Myometrial cell (primary cell): ENCODE measurements at places on chromosomes 13 and 19. TPM values are rescaled to one million over a fixed set of nuclear protein-coding genes. Genes with fewer than 3 reads are reported as not detected.

Gene APLP1
- total RNA-seq, result 18.4 and 45.8 TPM in 2 replicates

Gene ZNF154
- total RNA-seq, result not detected in 2 replicates

Gene SLC25A41
- not detected in 2 replicates for total RNA-seq

Gene ZNF814
- total RNA-seq, result 0.71 and 1.4 TPM in 2 replicates

Gene TMED1
- 76.4 and 84.9 TPM in 2 replicates for total RNA-seq

Gene ETV2
- 1.4 TPM in 1 of 2 replicates, not detected in the other for total RNA-seq

Gene SIGLEC9
- 1.1 TPM in 1 of 2 replicates, not detected in the other for total RNA-seq

Gene PCDH17
- not detected in 2 replicates for total RNA-seq

Gene TMEM150B
- total RNA-seq, result not detected in 2 replicates

Gene LILRA1
- not detected in 2 replicates for total RNA-seq

Gene LENG8
- total RNA-seq, result 28.2 and 43.0 TPM in 2 replicates

Gene OVOL3
- total RNA-seq, result not detected in 2 replicates

Gene CYP2A6
- total RNA-seq, result not detected in 2 replicates

Gene NDUFB7
- 304 and 329 TPM in 2 replicates for total RNA-seq

Gene GPR183
- total RNA-seq, result 0.18 TPM in 1 of 2 replicates, not detected in the other

Gene RAP2A
- total RNA-seq, result 14.1 and 18.8 TPM in 2 replicates

Gene SPIB
- total RNA-seq, result not detected in 2 replicates
